Skin of body (tissue), 3 donors: ENCODE measurements at places on chromosomes 2 and 18. TPM values are rescaled to one million over a fixed set of nuclear protein-coding genes. Genes with fewer than 3 reads are reported as not detected.

- no peak for DNase-seq
Measured at GRCh38 chr2:141020346-141020745, 1110.5 kb downstream of the LRP1B start.

GRCh38 chr18:22470248-22471235, 52.8 kb upstream of the CTAGE1 start:
- DNase-seq, result no peak

- no peak for DNase-seq
Measured at GRCh38 chr2:238376884-238377391, 49.8 kb upstream of the ASB1 start.

- no peak for DNase-seq
Measured at GRCh38 chr18:1846640-1847039, 724.7 kb downstream of the METTL4 start.

DNA sequence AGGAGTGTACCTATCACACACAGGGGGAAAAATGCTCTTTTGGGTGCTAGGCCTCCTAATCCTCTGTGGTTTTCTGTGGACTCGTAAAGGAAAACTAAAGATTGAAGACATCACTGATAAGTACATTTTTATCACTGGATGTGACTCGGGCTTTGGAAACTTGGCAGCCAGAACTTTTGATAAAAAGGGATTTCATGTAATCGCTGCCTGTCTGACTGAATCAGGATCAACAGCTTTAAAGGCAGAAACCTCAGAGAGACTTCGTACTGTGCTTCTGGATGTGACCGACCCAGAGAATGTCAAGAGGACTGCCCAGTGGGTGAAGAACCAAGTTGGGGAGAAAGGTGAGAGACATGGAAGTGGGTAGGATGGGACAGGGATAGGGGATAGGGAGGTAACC, 12.2 kb downstream of the DHRS9 start:
- DNase-seq, result no peak

DNA sequence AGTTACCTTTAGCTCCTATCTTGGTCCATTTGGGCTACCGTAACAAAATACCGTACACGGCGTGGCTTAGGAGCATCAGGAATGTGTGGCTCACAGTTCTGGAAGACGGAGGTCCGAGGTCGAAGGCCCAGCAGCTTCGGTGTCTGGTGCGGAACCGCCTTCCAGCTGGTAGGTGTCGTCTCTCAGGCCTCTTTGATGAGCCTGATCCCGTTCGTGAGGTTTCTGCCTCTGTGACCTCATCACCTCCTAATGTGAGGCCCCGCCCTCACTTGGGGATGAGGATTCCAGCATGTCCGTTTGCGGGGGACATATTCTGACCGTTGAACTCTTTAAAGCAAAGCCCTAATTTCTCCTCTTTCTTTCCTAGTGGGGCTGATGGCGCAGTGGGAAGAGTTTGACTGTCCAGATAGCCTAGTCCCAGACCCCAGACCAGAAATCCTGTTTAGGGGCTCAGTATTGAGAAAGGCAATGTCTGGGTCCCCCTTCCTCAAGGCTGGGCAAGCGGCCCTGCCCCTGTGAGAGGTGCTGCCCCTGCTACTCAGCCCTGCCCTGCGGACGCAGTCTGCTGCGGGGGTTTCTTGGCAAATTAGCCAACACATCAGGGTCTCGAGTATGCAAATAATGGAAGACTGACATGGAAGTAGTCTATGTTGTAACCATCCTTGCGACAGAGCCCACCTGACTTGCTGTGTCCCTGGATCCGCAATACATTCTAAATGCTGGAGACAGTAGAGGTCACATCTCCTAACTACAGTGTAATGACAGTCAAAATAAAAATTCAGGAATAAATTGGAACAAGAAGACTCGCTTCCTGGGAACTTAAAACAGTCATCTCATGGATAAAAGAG, 128.0 kb downstream of the ASB1 start:
- no peak for DNase-seq

DNA sequence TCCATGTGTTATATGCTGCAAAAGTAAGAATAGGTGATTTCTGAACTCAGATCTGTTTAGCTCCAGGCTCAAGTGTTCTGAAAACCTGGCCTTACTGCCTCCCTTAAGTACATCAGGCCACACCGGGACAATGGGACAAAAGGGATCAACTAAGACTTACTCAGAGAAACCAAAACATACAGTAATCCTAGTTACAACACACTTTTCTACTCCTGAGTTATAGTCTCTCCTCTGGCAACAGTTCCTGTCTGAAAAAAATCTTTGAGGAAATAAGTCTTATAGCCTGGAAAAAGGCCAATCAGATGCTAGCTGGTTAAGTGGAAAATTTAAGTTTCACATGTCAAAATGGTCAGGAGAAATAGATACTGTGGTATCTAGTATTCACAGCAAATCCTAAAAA, 5.6 kb downstream of the METTL5 start:
- DNase-seq, result no peak

GRCh38 chr2:206890179-206890578, 49.1 kb upstream of the CPO start:
- no peak for DNase-seq

- no peak for DNase-seq
Measured at GRCh38 chr2:26945991-26946750, 24.3 kb upstream of the MAPRE3 start.

GRCh38 chr2:233818639-233819621, 35.4 kb downstream of the HJURP start:
- no peak for DNase-seq

- no peak for DNase-seq
Measured at GRCh38 chr18:72155327-72155726, 388.8 kb downstream of the CBLN2 start.

DNA sequence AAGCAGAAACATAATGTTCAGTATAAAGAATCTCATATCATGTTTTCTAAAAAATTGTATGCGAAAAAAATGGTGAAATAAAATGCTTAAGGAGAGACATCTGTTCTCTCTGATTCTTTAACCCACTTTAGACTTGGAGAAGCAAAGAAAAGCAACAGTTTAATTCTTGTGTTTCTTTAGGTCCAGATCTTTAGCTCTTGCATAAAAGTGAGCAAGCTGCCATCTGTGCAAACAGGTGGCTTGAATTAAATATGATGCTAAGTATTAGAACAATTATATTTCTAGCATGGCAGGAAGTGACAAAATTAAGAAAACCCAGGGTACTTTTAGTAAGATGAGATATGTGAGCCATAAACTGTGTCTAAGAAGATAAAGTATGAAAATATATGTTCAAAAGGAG, 1038.3 kb downstream of the DPP10 start:
- DNase-seq, result no peak

DNA sequence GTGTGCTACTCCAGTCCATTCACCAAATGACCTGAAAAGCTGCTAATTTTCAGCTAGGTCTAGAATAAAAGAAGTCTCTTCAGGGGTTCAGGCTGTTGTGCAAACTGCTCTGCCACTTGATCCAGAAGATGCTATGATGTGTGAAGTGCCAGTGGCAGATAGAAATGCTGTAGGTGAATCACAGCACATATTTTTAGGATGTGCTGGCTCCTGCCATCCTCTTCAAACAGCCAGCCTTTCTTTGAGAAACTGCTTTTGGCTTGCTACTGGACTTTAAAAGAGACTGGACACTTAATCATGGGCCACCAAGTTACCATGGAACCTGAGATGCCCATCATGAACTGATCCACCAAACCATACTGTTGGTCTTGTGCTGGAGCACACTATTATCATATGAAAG, 322.1 kb downstream of the EN1 start:
- DNase-seq, result no peak

- DNase-seq, result no peak
Measured at GRCh38 chr2:20496076-20496872, 49.4 kb downstream of the RHOB start.

GRCh38 chr2:31729442-31730092, 148.8 kb upstream of the SRD5A2 start:
- DNase-seq, result no peak

GRCh38 chr18:11425211-11425610, 184.2 kb upstream of the SLC35G4 start:
- DNase-seq, result no peak

GRCh38 chr18:32770666-32771168, 2.1 kb downstream of the KLHL14 start:
- no peak for DNase-seq

DNA sequence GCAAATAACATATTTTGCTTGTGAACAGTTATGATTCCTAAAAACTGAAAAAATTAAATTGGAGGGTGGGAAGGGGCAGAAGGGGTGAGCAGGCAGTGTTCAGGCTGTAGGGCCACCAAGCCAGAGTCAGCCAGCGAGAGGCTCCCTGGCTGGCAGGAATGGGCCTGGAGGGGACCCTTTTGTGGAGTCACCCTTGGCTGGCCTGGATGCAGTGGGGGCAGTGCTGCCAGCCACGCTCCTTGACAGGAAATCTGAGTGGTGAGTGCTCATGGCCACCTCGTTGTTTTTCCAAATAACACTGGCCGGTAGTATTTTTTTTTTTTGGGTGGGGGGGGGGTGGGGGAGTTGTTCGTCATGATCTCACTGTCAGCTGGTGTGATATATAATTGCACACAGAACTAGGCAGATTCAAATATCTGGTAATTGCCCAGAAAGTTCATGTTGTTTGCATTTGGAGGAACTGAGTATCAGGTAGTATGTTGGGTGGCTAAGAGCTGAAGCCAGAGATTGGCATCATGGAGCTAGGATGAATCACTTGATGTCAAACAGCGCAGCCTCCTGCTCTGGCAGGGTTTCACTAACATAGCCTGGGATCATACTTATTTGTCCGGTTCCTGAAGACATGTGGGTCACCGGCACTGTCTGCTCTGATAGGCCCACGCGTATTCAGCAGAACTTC, 160.0 kb downstream of the PTGR3 start:
- DNase-seq, result no peak

GRCh38 chr2:233421091-233421816, 67.0 kb downstream of the DGKD start:
- DNase-seq, result no peak

- no peak for DNase-seq
Measured at GRCh38 chr2:128501700-128502099, 183.0 kb upstream of the HS6ST1 start.

AGXT gene
- total RNA-seq, result 0.10 TPM

SKOR2 gene
- total RNA-seq, result not detected

NOSTRIN gene
- total RNA-seq, result 9.4 TPM

KLHL41 gene
- total RNA-seq, result 414 TPM

AGAP1 gene
- total RNA-seq, result 25.6 TPM

XDH gene
- 1.7 TPM for total RNA-seq

KIAA2012 gene
- total RNA-seq, result 0.10 TPM
